ENCODE measurements at places on chromosomes 2 and 18.

DNA sequence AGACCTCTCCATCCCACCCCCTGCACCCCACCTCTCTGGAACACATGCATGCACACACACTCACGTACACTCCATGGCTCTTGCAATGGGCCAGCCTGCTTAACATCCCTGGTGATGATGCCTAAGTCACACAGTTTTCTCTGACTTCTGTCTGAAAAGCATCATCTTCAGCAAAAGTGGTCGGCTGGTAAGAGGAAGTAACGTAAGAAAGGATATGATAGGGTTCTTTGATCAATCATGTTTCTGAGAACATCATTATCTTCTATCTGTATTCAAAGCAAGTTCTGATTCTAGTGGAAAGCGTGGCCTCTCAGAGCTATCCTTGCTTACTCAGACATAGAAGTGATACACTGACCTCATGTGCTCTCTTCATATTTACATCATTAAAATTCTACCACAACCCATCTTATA is 11.4 kb upstream of the NDUFV2 start:
- DNase-seq = peak; percentile 57

DNA sequence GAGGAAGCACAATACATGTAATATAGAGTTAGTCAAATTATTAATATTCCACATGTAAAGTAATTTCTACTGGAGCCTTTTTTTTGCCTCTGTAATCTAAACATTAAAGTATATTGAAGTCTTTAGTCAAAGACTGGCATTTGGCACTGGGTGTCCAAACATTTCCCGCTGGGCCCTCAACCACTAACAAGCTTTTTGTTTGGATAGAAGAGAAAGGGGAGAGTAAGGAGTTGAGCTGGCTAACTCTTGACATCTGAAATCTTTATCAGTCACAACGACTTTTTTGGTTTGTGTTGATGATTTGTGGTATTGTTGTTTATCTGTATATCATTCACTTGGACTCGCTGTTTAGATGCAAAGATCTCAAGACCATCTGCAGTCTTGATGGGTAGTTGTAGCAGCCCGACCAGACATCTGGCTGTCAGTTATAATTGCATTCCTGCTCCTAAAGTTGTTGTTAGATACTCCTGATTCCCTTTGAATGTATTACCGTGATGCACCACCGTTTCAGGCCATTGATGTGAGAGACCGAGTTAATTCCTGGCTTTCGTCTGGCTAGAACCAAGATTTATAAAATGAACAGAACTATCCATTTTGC is 379.6 kb downstream of the MTX2 start:
- no peak for DNase-seq

GRCh38 chr18:53864770-53865169 is 359.7 kb downstream of the MBD2 start:
- no peak for DNase-seq

DNA sequence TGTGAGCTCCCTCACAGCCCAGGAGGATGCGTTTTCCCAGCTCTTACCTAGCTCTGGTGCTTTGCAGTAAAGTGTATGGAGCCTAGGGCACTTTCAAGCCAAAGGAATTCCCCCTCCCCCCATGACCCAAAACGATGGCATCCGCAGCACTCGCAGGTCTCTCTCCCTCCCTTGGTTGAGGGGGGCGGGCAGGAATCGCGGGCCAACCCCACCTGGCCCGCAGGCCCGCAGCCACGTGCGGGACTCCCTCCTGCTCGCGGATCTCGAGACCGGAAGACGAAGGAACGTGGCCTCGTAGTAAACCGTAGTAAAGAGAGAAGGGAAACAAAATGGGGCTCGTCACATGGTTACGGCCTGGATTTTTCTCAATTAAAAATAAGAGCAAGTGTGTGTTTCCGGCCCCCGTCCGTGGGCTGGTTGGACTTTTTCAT is 8.5 kb downstream of the IRS1 start:
- DNase-seq = no peak

GRCh38 chr2:72361042-72361441 is 213.4 kb upstream of the CYP26B1 start:
- no peak for DNase-seq

DNA sequence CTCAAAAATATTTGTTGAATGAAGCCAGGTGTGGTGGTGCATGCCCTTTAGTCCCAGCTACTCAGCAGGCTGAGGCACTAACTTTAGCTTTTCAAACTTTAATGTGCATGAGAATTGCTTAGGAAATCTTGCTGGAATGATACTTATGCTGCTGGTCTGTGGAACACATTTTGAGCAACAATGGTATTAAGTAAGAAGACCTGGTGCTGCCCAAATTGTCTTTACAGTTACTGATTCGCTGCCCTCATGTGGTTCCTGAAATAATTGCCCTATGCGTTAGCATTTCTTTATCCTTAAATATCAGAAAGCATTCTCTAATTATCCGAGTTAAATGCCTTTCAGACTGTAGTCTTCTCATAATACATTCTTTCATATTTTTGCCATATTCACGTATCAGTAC is 76.0 kb upstream of the SESTD1 start:
- DNase-seq = no peak

- no peak for DNase-seq
Measured at GRCh38 chr18:13545955-13546354, 180.4 kb downstream of the FAM210A start.

- no peak for DNase-seq
Measured at GRCh38 chr18:30404422-30404821, 638.1 kb downstream of the DSC3 start.

GRCh38 chr18:63883617-63884016 is 3.9 kb upstream of the SERPINB2 start:
- no peak for DNase-seq

GRCh38 chr2:217444932-217445331 is 557.9 kb downstream of the TNS1 start:
- DNase-seq = no peak

DNA sequence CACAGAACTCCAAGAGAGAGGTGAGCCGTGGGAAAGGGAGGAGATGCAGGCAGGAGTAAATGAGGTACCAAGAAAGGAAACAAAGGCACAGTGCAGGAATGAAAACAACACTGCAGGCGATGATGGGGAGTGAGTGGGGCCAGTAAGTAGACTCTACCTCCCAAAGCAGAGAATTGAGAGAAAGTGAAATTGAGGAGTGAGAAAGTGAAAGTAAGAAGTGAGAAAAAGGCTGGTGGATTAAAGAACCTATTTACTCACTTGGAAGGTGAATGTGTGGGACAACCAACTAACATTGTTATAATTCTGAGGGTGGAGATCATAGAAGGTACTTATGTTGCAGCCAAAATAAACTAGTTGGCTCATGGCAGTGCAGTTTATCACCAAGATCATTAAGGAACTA is 193.1 kb upstream of the TMEM200C start:
- no peak for DNase-seq

DNA sequence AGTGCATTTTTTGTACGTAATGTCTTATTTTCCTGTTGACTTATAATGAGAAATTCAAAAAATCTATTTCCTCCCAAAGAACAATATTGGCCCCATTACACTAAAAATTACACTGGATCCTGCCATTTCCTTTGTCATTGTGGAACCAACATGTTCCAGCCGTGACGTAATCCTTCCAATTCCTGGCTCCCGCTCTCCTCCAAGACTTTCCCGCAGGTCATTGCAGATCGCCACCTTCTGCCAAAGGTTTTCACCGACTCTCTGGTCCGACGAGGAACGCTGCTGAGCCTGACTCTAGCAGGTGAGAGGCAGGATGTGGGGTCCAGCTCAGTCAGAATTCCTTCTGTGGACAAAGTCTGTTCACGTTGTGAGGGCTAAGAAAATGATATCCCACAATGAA is 38.0 kb downstream of the PTGR3 start:
- DNase-seq = no peak

DNA sequence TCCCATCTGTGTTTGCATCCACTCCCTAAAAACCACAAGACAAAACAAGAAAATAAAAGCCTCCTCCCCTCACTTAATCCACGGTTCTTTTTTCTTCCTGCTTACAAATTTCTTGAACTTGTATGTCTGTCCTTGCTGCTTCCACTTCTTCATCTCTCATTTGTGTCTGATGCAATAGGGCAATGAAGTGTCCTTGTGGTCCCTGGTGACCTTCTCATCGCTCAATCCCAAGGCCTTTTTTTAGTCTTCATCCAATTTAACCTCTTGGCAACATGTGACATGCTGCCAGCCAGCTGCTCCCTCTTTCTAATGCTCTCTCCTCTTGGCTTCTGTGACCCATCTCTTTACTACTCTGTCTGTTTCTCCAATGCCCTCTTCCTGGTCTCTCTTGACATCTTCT is 87.6 kb downstream of the SEMA4F start:
- no peak for DNase-seq

GRCh38 chr2:44897406-44897805 is 44.1 kb upstream of the SIX3 start:
- no peak for DNase-seq

DNA sequence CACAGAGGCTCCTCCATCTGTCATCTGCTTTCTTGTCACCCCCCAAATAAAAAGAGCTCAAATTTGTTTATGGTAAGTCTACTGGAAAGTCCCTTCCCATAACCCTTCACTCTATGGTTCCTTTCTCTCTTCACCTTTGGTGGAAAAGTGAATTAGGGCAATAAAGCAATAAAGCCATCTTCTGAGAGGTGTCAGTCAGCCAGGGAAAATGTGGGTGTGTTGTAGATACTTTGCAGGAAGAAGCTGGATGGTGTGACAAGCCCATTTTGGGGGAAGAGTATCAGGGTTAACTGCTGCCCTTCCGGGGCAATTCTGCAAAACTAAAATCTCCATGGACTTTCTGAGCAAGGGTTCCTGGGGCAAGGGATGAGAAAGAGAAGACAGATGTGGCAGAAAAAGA is 197.9 kb downstream of the SH3BP4 start:
- DNase-seq = no peak

GRCh38 chr2:181457741-181458425 is 697 bp downstream of the ITGA4 start:
- DNase-seq = peak; percentile 71

DNA sequence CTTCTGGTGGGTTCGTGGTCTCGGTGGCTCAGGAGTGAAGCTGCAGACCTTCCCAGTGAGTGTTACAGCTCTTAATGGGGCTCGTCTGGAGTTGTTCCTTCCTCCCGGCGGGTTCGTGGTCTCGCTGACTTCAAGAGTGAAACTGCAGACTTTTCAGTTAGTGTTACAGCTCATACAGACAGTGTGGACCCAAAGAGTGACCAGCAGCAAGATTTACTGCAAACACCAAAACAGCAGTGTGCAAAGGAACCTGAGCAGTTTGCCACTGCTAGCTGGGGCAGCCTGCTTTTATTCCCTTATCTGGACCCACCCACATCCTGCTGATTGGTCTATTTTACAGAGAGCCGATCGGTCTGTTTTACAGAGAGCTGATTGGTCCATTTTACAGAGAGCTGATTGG is 55.6 kb downstream of the CHRNA1 start:
- DNase-seq = no peak

- DNase-seq = no peak
Measured at GRCh38 chr2:176891105-176891504, 321.5 kb upstream of the HNRNPA3 start.

- DNase-seq = no peak
Measured at GRCh38 chr18:46372670-46373069, 268.5 kb downstream of the HAUS1 start.

GRCh38 chr2:241267249-241268067 is 48.0 kb downstream of the HDLBP start:
- DNase-seq = no peak

DNA sequence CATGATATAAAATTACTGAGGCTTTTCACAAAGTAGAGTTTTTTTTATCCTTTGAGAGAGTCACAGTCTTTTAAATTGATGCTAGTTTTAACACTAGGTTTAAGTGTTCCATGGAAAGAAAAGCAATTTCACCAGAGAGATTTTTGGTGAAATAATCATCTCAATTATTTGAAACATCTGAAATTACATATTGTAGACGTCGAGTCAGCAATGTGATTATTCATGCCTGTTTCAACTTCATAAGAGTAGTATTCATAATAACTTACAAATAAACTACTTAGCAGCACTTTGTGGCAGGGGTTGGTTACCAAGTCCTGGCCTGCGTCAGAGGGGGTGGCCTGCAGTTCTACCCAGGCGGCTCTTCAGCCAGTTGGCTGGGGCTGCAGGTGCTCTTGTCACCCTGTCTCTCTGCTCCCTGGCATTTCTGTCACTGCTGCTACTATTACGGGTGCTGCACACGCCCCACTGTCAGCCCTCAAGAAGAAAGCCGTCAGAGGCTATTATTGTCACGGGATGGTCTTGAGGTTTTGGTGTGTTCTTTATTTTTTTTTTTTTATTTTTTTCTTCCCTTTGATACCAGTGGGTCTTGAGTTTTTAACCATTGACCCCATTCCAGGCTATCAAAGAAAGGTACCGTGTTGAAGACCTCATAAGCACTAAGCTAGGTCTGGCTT is 50.4 kb downstream of the MALT1 start:
- DNase-seq = no peak

GRCh38 chr2:68121873-68122679 is 35.6 kb upstream of the PNO1 start:
- peak; percentile 86 for DNase-seq

DNA sequence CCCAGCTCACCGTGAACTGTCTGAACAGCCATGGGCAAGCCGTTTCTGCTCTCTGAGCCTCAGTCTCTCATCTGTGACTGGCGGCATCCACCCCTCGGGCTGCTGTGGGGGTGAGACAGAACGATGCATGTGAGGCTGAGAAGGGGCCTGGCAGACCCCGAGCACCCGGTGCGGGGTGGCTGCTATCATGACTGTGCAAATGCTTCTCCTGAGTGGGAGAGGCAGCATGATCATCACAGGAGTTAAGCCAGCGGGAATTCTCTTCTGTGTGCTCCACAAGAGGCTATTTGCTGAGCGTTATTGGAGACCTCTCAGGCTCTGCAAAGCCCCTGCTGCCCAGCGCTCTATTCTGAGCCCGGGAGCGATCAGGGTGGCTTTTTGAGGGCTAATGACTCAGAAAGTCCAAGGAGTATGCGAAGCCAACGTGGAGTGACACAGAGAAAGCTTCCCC is 45.8 kb upstream of the ID2 start:
- DNase-seq = no peak

Data from activated CD4-positive, alpha-beta T cell treated with anti-CD3 and anti-CD28 coated beads for 48 hours (primary cell).